ENCODE measurements at places on chromosomes 3 and 15.

- no peak for DNase-seq
Measured at GRCh38 chr15:71049706-71050422, 65.4 kb upstream of the THSD4 start.

DNA sequence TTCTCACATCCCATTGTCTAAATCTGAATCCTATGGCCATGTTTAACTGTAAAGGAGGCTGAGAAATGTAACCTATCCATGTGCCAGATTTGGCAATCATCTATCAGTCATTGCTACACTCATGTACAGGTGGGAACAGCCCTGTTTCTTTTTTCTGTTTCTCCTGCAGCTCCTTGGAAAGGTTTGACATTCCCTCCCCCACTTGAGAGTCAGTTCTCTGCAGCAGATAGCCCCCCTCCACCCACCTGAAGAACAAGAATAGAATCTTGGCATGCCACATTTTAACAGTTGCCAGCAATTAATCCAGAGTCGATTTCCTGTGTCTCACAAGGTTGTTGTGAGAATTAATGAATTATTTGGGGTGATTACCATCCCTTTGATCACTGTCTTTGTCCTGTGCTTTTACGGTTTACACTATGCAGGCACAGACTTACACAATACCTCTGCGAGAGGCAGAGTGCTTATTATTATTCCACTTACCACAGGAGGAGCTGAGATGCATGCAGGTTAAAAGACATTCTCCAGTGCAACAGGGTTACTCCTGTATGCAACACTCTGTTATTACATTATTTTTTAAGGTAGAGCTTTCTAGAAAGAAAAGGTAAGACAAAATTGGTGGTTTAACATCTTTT, 351.0 kb upstream of the THRB start:
- no peak for DNase-seq

DNA sequence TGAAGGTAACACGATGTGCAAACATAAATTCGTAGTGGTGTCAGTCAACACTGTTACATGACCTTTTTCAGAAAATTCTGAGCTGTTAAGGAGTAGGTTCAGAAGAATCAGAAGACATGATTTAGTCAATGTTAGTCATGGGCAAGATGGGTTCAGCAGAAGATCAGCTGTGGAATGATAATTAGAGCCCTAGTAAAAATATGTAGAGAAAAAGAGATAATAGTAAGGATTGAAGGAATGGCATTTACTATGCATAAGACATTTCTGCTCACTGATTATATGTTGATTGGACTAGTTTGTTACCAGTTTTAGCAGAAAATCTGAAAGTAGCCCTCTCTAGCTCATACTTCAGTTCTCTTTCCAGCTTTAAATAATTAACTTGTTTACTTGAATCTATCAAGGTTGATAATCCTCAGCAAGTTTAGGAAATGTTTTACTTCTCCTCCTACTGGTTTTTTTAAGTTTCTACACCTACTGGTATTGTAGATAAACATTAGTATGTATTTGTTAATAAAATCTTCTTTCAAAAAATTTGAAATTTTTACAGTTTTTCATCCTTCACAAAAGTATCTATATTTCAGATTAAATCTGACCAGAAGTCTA, 98.6 kb downstream of the ALCAM start:
- no peak for DNase-seq

DNA sequence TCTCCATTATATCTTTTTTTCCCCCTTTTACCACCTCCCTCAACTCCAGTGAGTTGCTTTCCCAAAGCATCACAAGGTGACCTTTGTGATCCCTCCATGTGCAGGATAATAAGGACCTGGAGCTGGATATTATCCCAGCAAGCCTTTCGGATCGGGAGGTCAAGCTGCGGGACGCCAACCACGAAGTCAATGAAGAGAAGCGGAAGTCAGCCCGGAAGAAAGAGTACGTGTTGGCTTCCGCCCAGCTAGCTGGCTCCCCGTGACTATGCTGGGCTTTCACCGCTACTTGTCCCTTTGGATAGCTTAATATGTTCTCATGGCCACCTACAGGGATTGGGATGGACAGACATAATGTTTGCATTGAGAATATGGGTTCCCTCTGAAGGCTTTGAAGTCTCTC, 273.7 kb upstream of the UMPS start:
- DNase-seq, result no peak

- DNase-seq, result no peak
Measured at GRCh38 chr15:63344731-63345390, 36.8 kb downstream of the CA12 start.

- DNase-seq, result no peak
Measured at GRCh38 chr15:65069179-65069578, 1.4 kb upstream of the RASL12 start.

DNA sequence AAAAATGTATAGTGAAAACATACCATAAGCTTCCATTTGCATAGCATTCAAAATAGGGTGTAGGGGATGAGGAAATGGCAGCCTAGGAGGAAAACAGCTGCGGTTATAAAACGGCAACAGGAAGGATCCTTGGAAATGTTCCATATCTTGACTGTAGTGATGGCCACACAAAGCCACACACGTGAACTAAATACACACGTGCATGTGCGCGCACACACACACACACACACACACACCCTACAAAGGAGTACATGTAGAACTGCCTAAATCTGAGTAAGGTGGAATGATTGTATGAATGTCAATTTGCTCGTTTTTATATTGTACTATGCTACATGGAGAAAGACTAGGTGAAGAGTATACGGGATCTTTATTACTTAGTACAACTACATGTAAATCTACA, 3.9 kb upstream of the IREB2 start:
- DNase-seq, result no peak

DNA sequence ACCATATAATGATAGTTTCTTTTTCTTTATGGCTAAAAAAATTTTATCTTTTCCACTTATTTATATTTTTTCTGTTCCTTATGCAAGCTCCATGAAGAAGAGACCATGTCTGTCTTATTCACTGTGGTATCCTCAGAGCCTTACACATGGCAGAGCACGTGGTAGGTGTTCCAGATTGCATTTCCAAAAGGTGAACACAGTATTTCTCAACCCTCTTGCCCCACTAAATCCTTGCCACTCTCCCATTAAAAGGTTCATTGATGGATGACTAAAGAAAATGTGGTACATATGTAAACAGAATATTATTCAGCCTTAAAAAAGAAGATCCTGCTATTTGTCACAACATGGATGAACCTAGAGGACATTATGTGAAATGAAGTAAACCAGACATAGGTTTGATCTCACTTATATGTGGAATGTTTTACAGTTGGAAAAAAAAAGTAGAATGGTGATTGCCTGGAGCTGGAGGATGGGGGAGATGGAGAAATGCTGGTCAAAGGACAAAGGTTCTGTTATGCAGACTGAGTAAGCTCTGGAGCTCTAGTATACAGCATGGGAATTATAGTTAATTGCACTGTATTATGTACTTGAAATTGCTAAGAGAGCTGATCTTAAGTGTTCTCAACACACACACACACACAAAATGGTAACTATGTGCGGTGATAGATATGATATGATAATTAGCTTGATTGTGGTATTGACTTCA, 266.7 kb downstream of the CNTN3 start:
- DNase-seq, result no peak

GRCh38 chr15:40069178-40070165, 30.5 kb upstream of the SRP14 start:
- no peak for DNase-seq

DNA sequence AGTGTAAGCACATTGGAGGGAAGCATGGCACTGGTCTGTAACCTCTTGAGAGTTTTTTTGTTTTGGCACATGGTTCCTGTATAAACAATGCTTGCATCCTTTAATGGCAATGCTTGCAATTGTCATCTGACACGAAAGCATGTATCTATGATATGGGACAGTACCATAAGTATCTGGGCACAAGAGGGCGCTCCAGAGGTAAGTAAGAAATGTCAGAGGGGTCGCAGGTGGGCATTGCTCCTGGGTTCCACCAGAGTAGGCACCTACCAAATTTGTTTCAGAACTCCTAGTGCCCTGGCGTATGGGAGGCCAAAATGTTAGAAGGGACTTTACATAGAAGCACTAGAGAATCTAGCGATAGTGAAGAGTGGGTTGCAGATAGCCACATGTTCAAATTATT, 58.7 kb upstream of the BCHE start:
- no peak for DNase-seq

DNA sequence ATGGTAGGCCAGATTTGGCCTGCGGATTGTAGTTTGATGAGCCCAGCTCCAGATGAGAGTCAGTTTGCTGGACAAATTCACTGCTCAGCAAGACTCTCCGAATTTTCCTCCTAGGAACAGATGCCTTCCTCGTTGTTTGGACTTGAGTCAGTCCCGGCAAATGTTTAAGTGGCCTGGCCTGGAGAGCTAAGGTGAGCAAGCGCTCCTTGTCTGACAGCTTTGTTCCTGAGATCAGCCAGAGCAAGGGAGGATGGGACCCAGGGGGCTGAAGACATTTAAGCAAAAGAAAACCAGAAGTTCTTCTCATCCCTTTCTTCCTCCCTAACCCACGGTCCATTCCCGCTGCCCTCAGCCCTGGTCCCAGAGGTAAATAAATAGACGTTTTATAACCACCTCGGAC, 40.3 kb downstream of the POLR2M start:
- DNase-seq, result no peak

GRCh38 chr15:33654860-33655259, 313.4 kb upstream of the CHRM5 start:
- no peak for DNase-seq

DNA sequence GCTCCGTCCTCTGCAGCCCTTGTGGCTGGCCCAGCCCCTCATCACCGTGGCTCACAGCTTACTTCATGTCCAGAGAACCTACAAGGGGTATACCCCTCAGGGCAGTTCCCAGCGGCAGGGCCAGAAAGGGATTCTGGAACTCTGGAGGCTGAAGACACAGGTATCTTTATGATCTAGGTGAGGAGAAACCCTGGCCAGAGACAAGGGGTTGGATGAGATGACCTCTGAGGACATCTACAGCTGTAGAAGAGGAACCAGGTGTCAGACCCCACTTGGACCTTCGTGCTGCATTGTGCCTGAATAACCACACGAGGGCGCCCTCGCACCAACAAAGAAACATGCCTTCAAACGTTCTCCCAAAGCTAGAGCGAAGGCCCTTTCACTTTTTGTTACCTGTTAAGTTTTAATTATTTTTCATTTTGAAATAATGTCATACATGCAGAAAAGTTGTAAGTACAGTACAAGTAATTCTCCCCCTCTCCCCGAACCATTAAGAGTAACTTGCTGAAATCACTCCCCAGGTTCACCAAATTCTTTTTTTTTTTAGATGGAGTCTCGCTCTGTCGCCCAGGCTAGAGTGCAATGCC, 118.7 kb upstream of the SMAD3 start:
- DNase-seq, result peak; percentile 3

- no peak for DNase-seq
Measured at GRCh38 chr15:88897456-88898194, 2.3 kb upstream of the HAPLN3 start.

- no peak for DNase-seq
Measured at GRCh38 chr3:12292770-12293169, 3.9 kb downstream of the PPARG start.

DNA sequence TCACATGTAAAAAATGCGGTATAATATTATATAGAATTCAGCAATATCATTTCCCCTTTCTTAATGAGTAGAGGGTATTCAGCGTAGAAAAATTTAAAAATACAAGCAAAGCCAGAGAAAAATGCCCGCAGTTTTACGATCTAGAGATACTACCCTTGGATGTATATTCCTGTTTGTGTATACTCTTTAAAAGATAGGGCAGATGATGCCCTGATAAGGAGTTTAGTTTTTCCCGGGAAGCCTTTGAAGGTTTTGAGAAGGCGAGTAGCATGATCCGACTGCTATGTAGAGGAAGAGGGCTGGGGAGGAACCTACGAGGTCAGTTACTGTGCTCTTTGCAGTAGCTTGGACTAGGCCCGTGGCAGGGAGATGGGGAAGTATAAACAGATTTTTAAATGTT, 1.2 kb downstream of the YEATS2 start:
- DNase-seq, result no peak

DNA sequence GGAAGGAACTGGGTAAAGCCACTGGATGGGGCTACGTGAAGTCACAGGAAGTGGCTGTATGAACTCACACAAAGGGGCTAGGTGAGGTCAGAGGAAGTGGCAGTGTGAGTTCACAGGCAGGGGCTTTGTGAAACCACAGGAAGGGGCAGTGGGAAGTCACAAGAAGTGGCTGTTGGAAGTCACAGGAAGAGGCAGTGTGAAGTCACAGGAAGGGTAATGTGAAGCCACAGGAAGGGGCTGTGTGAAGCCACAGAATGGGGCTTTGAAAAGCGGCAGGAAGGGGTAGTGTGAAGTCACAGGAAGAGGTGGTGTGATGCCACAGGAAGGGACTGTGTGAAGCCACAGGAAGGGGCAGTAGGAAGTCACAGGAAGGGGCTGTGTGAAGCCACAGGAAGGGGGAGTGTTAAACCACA, 34.6 kb downstream of the GASK1A start:
- no peak for DNase-seq

- no peak for DNase-seq
Measured at GRCh38 chr3:71069797-71070196, 513.7 kb downstream of the FOXP1 start.

- DNase-seq, result peak; percentile 19
Measured at GRCh38 chr3:37993820-37994638, 3.4 kb downstream of the VILL start.

GRCh38 chr3:170808041-170808440, 62.0 kb downstream of the RPL22L1 start:
- no peak for DNase-seq

- no peak for DNase-seq
Measured at GRCh38 chr3:185207931-185208746, 45.7 kb downstream of the EHHADH start.

- DNase-seq, result no peak
Measured at GRCh38 chr15:92636908-92637481, 18.6 kb downstream of the FAM174B start.

GRCh38 chr15:57743424-57743823, 36.9 kb downstream of the POLR2M start:
- no peak for DNase-seq

DNA sequence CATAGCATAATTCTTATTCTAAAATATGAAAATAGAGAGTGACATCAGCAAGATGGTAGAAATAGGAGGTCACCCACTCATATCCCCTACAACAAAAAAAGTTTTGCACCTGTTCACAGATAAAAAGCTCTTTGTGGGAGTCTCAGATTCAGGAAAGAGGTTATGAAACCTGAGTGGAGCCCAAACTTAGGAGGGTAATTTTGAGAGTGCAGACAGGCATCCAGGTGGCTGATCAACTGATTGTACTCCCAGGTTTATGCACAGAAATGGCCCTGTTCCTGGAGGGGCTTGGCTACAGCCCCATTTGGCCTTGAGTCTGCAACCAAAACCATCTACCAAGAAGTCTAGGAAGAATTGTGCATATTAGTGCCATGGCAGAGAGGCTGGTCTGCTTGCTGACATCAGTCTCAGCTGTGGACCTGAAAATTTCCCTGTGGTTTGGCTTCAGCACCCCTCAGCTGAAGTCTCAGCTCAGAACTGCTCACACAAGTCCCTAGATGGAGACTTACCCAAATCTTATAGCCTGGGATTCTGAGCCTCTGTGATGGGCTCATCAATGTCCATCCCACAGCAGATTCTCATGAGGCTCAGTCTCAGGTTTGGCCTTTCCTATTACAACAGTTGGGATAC, 291.6 kb downstream of the IL20RB start:
- no peak for DNase-seq
